ENCODE measurements at places on chromosomes 7 and 10.

DNA sequence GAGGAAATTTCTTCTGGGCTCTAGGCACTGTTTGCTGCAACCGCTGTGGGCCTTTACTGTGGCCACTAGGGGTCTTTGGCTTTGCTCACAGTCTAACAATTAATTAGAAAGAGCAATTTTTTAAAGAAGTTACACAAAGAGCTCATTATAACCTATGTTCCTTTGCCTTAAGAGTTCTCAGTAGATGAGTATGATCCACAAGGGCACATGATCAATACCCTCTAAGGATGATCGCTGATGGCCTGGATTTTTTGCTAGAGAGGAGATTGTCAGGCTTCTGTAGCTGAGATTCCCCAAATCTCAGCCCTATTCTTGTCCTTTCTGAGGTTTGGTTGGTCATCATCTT, 80.8 kb upstream of the RHOBTB1 start:
- DNase-seq = no peak

DNA sequence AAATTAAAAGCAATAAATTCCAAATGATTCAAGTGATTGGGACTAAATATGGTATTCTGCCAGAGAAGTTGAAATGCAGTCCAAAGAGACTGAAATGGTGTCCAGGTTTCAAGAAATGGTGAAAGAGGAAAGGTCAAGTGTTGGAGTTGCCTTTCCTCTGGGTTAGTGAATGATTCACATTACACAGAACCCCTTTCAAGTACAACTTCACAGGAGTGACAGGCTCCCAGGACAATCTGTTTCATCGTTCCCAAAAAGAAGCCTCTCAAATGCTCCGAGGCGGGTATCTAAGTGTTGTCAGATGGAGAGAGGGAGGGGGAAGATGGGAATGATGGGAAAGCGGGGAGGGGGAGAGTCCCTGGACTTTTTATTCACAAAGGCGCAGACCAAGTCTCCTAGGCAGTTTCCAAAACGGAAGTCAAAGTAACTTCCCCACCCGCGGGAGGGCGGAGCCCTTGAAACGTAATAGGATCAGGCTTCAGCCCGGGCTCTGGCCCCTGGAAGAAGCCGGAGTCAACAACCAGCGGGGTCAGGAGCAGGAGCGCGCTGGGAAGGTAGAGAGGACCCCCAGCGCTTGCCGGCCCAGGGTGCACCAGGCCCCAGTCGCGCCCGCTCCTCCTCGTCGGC, 754 bp downstream of the SLC25A13 start:
- DNase-seq = peak; percentile 11

DNA sequence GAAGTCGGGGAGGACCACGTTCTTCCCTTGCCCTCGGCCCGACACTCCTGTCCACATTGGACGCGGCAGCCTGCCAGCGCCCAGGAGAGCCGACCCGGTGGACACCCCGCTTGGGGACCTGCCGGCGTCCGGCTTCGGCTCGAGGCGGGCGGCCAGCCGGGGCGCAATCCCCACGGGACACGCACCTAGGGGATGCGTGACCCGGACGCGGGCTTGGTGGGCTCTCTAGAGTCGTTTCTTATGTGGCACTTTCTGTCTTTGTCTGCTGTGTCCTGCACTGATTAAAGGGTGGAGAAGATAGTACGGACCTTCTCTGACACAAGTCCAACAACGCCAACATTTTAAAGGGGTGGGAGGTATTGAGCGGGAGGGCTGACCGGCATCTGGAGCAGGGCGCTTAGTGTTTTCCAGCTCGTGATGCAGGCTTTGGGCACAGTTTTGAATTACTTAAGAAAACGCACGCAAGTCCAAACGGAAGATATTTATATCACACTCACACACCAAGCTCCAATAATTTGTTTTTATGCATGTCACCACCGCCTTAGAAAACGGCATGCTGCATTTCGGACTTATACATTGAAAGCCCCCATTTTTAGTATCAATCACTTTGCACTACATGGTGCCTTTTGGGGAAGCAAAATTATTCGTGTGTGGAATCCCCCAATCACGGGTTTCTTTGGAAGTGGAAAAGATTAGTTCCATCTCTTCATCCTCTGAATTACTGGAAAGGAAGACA, 3.9 kb upstream of the SPAG6 start:
- no peak for DNase-seq

DNA sequence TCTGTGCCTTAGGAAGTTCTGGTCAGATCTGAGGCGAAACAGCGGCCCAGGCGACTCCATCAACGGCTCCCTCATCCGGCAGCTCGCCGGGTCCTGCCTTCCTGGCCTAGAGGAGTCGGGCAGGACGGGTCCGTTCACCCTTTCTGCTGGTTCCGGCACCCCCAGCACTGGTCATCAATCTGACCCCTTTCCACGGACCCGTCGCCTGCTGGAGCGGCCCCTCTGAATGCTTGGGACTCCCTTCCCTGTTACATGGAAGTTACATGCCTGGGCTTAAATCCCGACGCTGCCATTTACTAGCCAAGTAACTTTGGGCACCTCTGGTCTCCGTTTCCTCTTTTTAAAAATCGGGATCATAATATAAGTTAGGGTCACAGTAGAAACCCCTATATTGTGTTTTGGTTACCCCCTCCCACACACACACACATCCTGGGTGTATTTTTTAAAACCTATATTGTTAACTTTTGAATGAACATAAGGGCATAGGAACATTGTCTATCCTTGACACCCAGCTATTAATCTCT, 607 bp upstream of the GGCT start:
- no peak for DNase-seq

DNA sequence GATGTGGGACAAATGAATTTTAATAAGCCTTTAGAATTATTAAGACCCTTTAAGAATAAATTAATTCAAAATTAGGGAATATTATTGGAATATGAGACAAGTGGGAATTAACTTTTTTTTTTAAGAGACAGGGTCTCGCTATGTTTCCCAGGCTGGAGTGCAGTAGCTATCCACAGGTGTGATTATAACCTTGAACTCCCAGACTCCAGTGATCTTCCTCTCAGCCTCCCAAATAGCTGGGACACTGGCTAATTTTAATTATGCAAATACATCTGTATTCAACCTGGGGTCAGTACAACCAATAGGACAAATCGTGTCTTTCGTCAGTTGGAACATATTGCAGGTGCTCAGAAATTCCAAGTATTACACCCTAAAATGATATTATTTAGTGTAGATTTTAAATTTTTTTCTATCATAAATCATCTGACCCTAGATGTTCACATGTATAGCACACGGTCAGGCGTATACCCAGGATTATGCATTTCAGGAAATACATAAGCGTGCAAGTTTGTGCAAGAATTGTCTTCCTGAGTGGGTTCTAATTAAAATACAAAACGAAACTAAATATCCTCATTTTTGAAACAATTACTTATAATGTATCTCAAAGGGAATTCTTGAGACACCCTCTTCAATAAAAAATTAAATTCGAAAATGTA, 1.2 kb downstream of the NT5C3A start:
- no peak for DNase-seq

- no peak for DNase-seq
These were observed 27.1 kb downstream of the OGDH start for GRCh38 chr7:44633254-44634186.

- DNase-seq = no peak
These were observed 163.5 kb upstream of the ZMIZ1 start for GRCh38 chr10:78905015-78905956.

GRCh38 chr7:35185908-35186731, 67.8 kb downstream of the TBX20 start:
- DNase-seq = no peak

DNA sequence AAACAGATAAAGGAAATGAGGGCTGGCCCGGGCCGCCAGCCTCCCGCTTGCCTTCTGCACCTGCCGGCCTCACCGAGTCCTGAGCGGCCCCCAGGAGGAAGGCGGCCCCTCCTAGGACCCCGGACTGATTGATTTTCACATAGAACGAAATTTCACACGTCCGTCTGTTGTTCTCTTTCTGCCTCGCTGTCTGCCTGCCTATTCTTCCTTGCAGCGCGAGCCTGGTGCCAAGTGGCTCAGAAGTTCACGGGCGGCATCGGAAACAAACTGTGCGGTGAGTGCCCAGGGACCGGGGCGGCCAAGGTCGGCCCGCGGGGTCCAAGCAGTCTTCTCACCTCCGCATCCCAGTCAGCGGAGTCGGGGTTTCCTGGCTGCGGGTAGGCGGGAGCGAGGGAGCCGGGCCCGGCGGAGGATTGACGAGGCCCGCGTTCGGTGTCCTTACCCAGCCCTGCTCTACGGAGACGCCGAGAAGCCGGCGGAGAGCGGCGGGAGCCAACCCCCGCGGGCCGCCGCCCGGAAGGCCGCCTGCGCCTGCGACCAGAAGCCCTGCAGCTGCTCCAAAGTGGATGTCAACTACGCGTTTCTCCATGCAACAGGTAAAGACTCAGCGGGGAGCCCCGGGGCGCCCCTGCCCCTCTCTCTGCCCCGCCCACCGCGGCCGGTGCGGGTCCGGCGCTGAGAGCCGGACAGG, 967 bp downstream of the GAD2 start:
- DNase-seq = no peak

GRCh38 chr10:22374489-22375126, 29.3 kb downstream of the SPAG6 start:
- DNase-seq = no peak

DNA sequence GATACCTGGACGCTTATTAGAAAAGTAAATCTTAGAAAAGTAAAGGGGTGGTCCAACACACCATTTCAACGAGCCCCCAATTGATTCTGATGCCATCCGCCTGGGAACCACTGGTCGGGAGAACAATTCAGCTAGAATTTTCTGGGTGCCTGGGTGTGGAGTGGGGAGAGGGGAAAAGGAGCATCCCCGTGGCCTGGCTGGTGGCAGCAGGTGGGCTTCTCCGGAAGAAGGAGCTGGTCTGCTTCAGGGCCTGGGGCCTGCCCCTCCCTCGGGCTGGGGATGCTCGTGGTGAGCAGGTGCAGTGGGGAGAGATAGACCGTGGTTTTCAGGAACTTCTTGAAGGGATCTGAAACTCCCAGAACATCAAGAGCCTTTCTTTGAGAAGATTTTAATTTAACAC, 39.9 kb upstream of the DUSP5 start:
- DNase-seq = no peak

DNA sequence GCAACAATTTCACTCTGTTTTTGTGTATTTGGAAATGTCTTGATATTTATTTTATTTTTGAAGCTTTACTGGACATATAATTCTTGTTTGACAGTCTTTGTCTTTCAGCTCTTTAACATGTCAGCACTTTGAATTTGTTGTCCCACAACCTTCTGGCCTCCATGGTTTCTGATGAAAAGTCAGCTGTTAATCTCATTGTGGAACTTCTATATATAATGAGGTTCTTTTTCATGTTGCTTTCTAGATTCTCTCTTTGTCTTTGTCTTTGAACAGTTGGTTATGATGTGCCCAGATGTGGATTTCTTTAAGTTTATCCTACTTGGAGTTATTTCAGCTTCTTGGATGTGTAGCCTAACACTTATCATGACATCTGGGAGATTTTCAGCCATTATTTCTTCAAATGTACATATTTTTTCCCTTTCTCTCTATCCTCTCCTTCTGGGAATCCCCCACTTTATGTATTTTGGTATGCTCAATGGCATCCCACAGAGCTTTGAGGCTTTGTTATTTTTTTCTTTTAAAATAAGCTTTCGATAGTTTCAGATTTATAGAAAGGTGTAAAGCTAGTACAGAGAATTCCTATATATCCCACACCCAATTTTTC, 9.5 kb upstream of the LMTK2 start:
- no peak for DNase-seq

DNA sequence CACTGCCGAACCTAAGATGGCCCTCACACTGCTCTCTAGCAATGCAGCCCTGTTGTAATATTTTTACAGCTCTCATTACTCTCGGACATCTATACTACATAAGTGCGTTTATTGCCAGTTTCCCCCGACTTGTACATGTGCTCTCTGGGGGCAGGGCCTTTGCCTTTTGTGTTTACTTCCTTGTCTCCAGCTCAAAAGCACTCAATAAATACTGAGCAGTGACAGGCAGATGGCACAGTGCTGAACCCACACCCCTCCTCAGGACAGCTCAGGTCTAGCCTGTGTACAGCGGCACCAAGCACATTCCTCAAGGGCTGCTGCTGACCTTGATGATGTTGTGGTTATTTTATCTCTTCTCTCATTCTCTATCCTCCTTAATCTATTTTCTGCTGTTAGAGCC, 68.0 kb upstream of the ELMO1 start:
- no peak for DNase-seq

- DNase-seq = no peak
These were observed 46.3 kb downstream of the CUL2 start for GRCh38 chr10:35043796-35044344.

DNA sequence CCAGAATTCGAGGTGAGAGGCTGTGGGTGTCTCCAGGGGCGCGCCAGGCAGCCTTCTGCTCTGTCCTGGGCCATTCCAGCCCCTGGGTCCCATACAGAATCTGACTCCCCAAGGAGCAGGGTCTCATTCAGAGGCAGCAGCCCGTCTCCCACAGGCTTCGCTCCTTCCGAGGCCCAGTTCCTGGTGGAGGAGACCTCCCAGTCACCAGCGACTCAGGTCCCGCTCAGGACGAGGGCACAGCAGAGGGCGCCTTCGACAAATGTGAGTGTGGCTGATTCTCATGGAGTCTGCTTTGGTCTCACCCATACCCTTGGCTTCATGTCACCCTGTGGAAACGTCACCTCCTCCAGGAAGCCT, 81.8 kb upstream of the GPR26 start:
- no peak for DNase-seq

DNA sequence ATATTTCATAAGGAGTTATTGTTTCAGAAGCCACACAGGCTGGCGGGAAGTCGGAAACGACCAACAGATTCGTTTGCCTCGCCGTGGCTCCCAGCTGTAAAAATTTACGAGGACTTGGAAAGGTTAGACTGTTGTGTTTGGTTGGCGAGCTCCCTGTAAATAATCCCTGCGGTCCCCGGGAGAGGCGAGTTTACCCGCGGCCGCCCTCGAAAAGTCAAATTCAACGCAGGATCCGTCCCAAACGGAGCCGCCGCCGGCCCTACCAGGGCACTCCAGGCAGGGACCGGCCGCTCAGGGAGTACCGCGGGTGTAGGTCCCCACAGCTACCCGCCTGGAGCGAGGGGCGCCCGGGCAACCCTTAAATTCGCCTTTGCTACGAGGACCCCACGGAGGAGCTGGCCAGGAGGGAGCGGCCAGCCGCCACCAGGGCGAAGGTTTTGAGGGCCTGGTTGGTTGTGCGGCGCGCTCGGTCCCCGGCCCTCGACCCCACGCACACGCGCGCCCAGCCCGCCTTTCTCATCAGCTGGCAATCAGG, 726 bp upstream of the HOXA9 start:
- DNase-seq = no peak

GRCh38 chr10:125159486-125159931, 854 bp downstream of the CTBP2 start:
- DNase-seq = no peak

Measured in stimulated activated CD8-positive, alpha-beta memory T cell treated with anti-CD3 and anti-CD28 coated beads, Interleukin-7, amount 100 ng/mL, for 1 hour (primary cell).